ENCODE measurements at places on chromosomes 13 and 19. TPM values are rescaled to one million over a fixed set of nuclear protein-coding genes. Genes with fewer than 3 reads are reported as not detected.

GRCh38 chr13:101308247-101309013, 107.9 kb downstream of the NALCN start:
- peak; percentile 31 for DNase-seq

- no peak for DNase-seq
Measured at GRCh38 chr13:50141375-50141975, 126.2 kb downstream of the KCNRG start.

GRCh38 chr19:883661-884211, 9.3 kb downstream of the MED16 start:
- no peak for DNase-seq

PGPEP1 gene
- 47.9 TPM for total RNA-seq

ZNF728 gene
- not detected for total RNA-seq

DNA sequence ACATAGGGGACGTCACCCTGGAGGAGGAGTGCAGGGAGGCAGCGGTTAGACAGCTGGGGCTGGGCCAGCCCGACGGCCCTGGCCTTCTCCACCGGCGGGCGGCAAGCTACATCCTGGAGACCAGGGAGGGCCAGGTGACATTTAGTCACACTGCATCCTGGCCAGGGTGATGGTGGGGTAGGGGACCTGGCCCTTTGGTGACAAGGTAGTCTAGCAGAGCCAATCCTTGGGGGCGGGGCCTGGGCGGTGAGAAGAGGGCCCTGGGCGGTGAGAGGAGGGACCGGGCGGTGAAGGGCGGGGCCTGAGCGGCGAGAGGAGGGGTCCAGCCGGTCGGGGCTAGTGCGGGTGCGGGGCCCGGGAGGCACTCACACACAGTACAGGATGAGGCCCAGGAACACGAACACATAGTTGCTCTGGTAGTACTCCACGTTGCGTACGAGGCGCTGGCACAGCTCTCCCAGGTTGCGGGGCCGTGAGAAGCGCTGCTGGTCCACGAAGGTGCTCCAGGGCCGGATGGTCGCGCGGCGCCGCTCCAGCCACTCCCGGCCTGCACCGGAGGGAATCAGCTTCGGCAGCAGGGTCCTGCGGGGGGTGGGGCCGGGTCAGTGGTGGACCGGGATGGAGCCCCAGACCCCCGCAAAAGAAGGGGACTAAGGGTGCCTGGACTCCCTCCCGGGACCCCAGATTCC, 610 bp downstream of the RABAC1 start:
- DNase-seq: peak; percentile 63

- DNase-seq: peak; percentile 64
Measured at GRCh38 chr13:104586051-104586746, 1520.0 kb upstream of the SLC10A2 start.

DNA sequence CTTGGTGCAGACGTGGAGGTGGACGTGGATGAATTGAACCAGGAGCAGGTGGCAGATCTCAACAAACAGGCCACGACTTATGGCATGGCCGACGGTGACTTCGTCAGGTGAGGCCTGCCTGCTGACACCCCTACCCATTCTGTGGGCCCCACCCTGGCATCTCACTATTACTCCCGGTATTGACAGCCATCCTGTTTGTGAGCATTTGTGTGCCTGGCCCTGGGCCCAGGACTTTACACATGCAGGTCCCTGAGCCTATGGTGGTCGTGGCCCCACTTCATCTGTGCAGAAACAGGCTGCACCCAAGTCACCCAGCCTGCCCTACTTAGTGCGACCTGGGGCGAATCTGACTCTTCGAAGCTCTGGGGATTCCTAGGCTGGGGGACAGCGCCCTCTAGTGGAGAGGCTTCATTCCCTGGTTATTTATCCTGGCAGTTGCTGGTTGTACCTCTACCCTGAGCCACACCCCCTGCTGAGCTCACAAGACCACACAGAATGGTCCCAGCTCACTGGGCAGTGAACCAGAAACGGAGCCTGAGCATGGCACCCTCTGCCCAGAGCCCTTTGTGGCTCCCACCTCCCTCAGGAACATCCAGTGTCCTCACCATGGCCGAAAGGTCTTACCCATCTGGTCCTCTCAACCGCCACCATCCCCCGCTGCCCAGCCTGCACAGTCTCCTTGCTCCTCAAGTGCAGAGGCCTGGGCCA, 16.9 kb downstream of the ZNF296 start:
- DNase-seq: peak; percentile 73

- no peak for DNase-seq
Measured at GRCh38 chr19:2484178-2484937, 8.4 kb downstream of the GADD45B start.

DNA sequence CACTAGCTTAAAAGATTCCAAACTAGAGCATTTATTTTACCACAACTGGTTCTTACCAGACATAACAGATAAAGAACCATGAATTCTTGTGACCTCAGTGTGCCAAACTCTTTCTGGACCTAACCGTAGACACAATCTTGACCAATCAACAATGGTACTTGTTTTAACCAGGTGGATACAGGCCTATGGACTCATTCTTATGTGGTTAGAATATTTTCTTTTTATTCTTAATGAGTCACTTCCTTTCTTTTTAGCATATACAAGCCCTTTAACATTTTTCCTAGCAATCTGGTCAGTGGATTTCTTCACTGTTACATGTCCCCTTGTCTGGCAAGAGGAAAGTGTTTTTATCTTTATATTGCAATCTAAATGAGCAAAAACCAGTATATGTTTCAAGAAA, 792.1 kb upstream of the SPRY2 start:
- DNase-seq: no peak

GRCh38 chr13:109130093-109130835, 500.9 kb downstream of the MYO16 start:
- DNase-seq: no peak

DNA sequence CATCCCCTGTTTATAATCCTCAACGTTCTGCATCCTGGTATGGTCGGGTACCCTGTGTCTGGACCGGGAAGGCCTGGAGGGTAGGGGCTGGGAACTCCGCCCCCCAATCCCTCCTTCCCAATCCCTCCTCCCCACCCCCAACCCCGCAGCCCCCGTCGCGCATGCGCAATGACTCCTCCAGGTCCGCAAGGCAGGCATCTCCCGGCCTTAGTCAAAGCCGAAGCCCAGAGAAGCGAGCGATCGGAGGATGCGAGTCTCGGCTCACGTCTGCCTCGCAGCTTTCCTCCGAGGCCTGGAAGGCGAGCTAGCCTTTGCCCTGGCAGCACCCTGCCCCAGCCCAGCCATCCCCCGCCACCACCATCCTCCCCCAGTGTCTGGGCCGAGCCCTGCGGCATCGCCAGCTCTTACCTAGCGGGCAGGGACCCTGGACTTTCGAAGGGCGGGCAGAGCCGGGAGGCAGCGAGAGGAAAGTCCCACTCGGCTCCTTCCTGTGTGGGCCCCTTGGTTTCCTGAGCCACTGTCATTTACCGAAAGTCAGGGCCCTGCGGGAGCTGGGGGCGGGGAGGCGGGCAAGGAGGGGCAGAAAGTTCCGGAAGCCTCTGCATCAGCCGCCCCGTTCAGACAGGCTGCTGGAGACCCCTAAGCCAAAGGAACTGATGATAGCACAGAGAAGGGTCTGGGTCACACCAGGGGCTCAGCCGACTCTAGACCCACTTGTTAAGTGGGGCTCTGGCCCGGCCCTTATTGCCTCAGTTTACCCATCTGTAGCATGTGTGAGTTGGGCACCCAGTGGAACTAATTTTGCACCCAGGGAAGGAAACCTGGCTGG, at the start of gene JAK3:
Gene JAK3, minus strand, starts transcription at position 445 of the 829 bp plus-strand sequence. CDS start 3,565 bp downstream, outside the sequence.
- DNase-seq: no peak

DNA sequence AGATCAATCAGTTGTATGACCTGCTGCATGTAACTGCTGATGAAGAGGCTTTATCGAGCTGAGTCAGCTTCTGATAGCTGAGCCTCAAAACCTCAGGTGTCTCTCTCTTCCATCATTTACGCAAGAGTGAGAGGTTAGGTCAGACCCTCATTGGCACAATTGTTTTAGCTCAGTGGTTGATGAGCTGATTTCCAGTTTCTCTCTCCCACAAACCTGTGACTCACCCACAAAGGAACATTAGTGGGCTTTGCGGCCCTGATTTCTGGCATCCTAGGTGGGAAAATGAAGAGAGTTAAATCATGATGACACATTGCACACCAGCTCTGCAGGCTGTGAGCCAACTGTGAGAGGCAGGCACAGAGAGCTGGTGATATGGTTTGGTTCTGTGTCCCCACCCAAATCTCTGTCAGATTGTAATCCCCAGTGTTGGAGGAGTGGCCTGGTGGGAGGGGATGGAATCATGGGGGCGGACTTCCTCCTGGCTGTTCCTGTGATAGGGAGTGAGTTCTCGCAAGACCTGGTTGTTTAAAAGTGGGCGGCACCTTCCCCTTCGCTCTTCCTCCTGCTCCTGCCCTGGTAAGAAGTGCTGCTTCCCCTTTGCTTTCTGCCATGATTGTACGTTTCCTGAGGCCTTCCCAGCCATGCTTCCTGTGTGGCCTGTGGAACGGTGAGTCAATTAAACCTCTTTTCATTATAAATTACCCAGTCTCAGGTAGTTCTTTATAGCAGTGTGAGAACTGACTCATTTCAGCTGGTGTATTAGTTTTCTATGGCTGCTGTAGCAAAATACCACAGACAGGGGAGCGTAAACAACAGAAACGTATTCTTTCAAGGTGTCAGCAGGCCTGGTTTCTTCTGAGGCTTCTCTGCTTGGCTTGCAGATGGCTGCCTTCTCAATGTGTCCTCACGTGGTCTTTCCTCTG, 33.5 kb upstream of the TMTC4 start:
- peak; percentile 20 for DNase-seq

OR7A5 gene
- 0.67 TPM for total RNA-seq

DNA sequence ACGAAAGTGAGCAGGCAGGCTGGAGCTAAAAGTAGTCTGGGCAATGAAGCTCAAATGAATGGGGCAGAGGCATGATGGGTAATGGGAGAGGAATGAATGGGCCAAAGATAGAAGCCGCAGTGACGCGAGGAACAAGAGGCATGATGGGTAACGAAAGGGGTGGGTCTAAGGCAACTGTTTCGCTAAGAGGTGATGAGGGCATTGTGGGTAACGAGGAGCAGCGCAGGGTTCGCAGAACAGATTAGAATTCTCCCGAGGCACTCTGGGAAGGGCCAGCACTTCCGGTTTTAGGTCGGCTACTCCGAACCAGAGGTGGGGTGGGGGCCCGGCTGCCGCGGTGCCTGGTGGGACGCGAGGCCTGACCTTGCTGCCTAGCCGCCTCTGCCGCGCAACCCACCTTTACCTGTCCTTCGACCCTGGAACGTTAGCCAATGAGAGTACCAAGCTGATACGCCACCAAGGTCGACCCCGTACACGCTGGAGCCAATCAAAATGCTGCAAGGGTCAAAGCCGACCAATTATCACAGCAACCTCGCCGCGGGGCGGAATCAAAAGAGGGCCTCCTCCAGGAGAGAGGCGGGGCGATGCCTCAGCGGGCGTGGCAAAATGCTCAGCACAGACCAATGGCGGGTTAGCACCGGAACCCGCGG, 563 bp upstream of the TOMM40 start:
- DNase-seq: peak; percentile 100

- DNase-seq: no peak
Measured at GRCh38 chr19:44332145-44332544, 24.3 kb downstream of the ZNF112 start.

GRCh38 chr19:13302526-13303270, 152.5 kb downstream of the IER2 start:
- peak; percentile 5 for DNase-seq

GRCh38 chr19:17841371-17841809, 6.4 kb downstream of the JAK3 start:
- no peak for DNase-seq

GRCh38 chr19:10112037-10112761, 706 bp downstream of the P2RY11 start:
- DNase-seq: no peak

GRCh38 chr13:106630650-106631049, 62.7 kb upstream of the ARGLU1 start:
- no peak for DNase-seq

KIR3DL2 gene
- total RNA-seq: not detected

MEDAG gene
- 4.1 TPM for total RNA-seq

DNA sequence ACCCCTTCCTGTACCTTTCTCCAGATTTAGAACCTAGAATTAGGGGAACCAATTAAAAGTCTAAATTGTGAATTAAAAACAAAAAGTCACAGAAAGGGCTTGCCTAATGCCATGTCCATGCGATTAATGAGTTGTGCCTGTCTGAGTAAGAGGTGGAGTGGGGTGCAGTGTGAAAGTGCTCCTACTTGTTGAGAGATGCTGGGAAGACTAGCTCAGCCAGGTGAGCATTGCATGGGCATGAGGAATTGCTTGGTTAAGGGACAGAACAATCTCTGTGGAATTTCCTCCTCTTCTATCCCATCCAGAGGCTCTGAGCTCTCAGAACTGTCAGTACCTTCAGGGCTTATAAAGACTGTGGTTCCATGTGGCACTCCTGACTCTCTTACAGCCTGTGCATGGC, 159.0 kb upstream of the UBL3 start:
- DNase-seq: no peak

DNA sequence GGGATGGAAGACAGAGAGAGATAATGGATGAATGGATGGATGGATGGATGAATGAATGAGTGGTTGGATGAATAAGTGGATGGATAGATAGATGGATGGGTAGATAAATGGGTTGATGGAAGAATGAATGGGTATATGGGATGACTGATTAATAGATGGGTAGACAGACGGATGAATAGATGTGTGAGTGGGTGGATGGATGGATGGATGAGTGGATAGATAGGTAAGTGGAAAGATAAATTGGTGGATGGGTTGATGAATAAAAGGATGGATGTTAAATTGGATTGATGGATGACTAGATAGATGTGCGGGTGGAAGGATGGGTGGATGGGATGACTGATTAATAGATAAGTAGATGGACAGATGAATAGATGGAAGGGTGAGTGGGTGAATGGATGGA, 1.4 kb downstream of the CASP14 start:
- no peak for DNase-seq

DNA sequence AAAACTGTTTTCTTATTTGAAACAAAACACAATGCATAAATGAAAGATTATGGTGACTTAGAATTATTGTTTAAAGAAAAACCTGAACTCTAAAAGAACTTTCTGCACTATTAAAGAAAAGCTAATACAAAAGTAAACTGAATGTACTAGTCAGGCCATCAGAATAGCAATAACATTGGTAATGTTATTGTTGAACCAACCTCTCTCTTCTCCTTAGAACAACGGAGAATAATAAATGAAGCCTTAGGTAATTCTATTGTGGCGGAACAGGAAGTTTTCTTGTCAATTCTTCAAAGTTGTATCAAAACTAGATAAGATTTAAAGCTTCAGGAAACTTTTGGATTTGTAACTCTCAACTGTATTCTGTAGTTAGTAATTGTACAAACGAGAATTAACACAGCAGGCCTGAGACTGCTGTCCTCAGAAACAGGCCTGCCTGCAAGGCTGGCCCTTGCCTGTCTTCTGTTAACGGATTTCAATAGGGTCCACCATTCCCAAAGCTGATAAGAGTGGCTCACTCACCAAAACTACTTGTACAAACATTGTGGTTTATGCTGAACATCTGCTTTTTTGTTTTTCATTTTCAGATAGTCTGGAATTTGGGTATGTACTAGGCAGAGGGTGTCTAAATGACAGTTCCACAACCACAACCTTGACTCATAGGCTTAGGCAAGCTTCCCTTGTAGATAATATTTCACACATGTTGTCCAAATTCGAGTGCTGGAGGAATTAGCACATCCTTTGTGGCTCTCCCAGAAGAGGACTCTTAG, 825.8 kb downstream of the GPC5 start:
- DNase-seq: peak; percentile 29

GRCh38 chr19:53977429-53977990, 13.9 kb upstream of the CACNG6 start:
- DNase-seq: peak; percentile 87

Measured in myocyte (in vitro differentiated cells).